ENCODE measurements at places on chromosomes 5 and 9.

GRCh38 chr9:37100741-37101140, 19.6 kb upstream of the ZCCHC7 start:
- DNase-seq: no peak

- no peak for DNase-seq
These were observed 837 bp downstream of the PCDHB2 start for GRCh38 chr5:141095263-141095641.

DNA sequence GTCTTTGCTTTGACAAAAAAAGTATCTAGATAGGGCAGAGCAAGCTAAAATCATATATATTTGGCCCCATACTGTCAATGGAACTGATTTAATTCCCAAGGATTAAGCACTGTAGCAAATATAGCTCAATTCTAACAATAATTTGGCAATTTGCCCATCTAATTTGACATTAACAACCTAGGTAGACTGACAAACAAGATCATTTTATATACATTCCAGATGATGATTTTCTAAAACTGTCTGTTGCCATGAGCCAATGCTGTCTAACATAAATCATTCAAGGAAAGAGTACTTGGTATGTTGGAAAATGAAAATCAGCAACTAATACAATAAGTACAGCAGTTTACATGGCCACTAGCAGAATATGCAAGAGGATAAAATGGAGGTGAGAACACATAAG, 32.1 kb downstream of the MCTP1 start:
- no peak for DNase-seq

DNA sequence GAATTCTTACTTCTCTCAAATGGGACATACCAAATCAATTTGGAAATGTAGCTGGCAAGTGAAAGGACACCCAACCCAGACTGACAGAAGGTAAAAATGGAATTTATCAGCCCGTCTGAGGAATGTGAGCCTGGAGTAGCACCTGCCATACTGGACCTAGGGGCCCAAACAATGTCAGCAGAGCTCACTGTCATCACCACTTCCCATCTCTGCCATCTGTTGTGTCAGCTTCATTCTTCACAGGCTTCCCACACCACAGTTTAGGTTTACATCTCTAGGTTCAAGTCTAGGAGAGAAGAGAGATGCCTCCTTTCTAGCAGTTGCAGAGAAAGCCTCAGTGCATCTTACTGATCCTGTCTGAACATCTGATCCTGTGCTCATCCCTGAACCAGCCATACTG, 222.4 kb downstream of the DOCK8 start:
- no peak for DNase-seq

- DNase-seq: no peak
These were observed 357.7 kb downstream of the NPR3 start for GRCh38 chr5:33068786-33069185.

GRCh38 chr9:93037476-93037971, 21.0 kb upstream of the SUSD3 start:
- no peak for DNase-seq

DNA sequence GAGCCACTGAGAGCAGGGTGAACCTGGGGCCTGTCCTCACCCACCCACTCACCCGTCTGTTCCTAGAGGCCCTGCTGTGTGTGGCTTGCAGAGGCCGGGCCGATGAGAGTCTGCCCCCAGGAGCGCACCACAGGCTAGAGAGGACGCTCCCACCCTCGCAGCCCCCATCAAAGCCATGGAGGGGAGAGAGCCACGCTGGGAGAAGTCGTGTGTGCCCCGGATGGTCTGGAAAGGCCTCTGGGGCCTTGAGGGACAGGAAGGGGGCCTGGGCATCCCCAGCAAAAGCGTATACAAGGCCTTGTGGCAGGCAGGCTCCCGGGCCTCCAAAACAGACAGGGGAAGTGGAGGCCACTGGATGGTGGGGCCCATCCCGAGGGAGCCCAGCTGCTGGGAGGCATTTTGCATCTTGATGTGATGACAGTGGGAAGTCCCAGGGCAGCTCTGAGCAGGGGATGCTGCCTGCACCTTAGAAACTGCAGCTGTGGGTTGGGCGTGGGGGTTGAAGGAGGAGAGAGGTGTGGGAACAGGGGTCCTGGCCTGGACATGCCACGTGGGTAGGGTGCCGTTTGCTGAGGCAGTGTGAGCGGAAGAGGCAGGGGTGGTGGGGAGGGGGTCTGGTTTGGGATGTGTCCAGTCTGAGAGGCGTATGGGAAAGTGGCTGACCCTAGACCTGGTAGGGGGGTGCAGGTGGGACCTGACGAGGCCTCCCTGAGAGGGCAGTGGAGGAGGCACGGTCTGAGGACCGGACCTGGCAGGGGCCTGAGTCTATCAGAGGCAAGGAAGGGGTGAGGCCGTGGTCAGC, 43.0 kb upstream of the NOTCH1 start:
- DNase-seq: no peak

GRCh38 chr9:4425319-4426045, 64.8 kb upstream of the SLC1A1 start:
- no peak for DNase-seq

- DNase-seq: no peak
These were observed 3.7 kb downstream of the SIL1 start for GRCh38 chr5:139194486-139194885.

GRCh38 chr9:22143799-22144625, 134.9 kb upstream of the CDKN2B start:
- DNase-seq: no peak

DNA sequence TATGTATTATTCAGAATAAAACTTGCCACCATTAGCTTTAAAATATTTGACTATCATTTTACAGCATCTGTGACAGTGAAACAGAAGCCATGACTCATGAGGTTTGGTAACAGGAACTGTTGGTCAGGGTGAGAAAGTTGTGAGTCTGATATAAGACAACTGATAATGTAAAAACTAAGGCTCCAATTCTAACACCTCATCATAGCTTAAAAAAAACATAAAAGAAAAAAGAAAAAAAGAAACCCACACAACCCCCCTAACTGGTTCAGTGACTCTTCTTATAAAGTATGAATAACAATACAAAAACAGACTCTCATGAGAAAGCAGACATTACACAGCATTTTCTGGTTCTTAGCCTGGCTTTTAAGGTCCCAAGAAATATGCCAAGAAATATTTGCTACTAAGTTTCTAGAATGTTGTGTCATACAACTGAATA, 85.8 kb downstream of the MRPS27 start:
- DNase-seq: peak; percentile 68

- DNase-seq: no peak
These were observed 135.9 kb upstream of the ADAMTSL1 start for GRCh38 chr9:18338042-18338441.

GRCh38 chr5:162160401-162160800, 92.8 kb downstream of the GABRG2 start:
- no peak for DNase-seq

Measured in CD4-positive, alpha-beta T cell treated with Interleukin-15 for 4 hours (primary cell).